NCI-H345 (cell line): ENCODE measurements at places on chromosomes 13 and 19.

GRCh38 chr13:25906191-25906661 lies 145.6 kb downstream of the SHISA2 start:
- DNase-seq = no peak

- no peak for DNase-seq
These were observed 3.4 kb upstream of the USF2 start for GRCh38 chr19:35265126-35265899.

- no peak for DNase-seq
These were observed 5.3 kb downstream of the ABCA7 start for GRCh38 chr19:1045247-1045603.

GRCh38 chr13:40168425-40169166 lies 497.8 kb downstream of the FOXO1 start:
- DNase-seq = no peak
